ENCODE measurements at places on chromosomes 13 and 19.

DNA sequence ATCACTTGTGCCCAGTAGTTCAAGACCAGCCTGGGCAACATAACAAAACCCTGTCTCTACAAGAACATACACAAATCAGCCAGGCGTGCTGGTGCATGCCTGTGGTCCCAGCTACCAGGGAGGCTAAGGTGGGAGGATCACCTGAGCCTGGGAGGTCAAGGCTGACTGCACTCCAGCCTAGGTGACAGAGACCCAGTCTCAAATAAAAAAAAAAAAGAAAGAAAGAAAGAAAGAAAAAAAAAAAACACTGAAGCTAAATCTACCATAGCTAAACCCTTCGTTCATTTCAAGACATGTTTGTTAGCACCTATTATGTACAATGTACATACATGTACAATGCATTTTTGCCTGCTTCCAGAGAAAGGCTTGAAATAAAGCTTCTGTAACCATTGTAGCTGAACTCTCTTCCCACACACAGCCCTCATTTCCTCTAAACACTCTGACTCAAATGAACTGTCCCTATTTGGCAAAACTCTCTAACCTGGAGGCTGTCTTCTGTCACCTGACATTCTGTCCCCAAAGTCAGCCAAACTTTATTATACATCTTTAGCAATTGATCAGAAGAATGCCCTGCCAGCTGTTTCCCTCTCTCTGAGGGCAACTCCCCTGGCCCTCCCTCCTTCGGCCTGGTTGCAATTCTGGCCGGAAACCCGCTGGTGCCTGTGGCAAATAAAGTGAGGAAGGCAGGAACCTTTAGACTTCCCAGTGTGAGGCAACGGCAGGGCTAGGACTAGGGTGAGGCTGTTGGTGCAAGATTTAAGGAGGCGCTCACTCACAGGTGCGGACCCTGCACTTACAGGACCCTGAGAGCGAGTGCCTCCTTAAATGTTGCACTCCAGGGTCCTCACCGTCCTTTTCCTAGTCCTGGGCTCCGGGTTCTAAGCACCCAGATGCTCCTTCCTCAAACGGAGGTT lies 1.8 kb downstream of the ETHE1 start:
- no peak for DNase-seq

DNA sequence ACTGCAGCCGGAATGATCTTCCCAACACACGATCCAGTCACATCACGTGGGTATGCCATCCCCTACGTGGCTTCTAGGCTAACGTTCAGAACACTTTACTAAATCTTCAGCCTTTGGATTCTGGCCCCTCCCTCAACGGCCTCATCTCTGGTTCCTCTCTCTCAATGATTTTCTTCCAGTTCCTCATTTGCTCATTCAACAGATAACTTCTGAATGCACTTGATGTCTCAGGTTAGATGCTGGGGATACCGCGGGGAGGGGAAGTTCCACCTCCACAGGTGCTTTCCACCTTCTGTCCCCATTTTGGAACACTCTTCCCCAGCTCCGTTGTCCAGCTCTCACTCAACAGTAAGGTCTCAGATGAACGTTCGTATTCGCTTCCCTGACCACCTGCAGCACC lies 66.1 kb downstream of the ATP7B start:
- no peak for DNase-seq

DNA sequence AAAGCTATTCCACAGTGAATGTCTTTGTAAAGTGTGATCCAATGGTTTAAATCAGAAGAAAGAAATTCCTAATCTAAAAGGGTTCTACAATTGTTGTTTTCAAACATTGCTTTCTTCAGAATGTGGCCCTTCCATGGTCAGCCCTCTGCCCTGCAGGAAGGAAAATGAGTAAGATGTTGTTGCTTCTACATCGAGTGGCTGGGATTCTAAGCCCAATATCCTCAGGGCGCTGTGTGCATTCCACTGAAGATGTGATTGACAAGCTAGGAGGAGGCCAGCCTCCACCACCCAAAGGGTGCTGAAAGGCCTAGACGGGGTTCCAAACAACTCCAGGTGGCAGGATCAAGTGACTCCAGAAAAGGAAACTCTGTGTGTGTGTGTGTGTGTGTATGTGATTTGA lies 316.9 kb upstream of the TSHZ3 start:
- no peak for DNase-seq

GRCh38 chr19:1651568-1652291 lies 685 bp downstream of the TCF3 start:
- peak; percentile 12 for DNase-seq
